ENCODE measurements at places on chromosomes 1 and 21.
A peak's percentile ranks its signal among the peaks of the same experiment; 100 is the strongest.

DNA sequence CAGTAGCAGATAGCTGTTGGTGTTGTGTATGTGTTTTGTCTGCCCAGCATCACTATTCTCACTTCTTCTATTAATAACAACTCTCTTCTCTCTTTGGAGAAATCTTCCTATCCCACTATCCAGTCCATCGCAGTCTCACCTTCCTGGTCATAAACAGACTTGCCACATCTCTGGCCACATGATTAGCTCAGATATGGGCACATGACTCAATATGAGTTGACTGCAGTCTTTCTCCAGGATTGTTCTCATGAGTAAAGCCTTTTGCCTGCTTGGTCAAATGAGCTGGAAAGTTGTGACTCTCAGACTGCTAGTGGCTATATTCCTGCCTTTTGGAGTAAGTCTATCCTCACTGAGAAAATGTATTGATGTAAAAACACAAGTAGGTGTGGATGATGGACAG, 32.9 kb upstream of the TADA1 start:
- no peak for DNase-seq

DNA sequence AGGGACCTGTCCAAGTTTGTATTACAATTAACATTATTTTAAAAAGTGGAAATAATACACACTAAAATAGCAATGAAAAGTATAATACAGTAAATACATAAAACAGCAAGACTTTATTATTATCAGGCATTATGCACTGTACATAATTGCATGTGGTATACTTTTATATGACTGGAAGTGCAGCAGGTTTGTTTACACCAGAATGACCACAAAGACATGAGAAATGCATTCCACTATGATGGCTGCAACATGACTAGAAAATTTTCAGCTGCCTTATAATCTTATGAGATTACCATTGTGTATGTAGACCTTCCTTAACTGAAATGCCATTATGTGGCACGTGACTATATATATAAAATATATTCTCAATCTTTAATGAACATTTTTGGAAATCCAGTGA, 1699.6 kb downstream of the KCNT2 start:
- DNase-seq, result no peak

DNA sequence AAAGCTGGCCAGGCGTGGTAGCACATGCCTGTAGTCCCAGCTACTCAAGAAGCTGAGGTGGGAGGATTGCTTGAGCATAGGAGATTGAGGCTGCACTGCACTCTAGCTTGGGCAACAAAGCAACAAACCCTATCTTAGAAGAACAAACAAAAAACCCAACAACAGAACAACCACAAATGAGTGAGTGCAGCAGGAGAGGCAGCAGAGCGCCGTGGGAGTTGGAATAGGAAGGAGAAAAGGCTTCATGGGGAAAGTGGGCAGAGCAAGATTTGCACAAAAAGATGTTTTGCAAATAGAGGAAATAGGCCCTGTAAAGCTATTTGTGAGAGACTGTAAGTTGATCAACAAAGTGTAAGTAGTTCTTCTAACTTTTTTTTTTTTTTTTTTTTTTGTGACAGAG, 19.6 kb downstream of the SMAP2 start:
- DNase-seq, result no peak

- DNase-seq, result no peak
Observed at GRCh38 chr21:29144736-29145353, 14.4 kb downstream of the MAP3K7CL start.

DNA sequence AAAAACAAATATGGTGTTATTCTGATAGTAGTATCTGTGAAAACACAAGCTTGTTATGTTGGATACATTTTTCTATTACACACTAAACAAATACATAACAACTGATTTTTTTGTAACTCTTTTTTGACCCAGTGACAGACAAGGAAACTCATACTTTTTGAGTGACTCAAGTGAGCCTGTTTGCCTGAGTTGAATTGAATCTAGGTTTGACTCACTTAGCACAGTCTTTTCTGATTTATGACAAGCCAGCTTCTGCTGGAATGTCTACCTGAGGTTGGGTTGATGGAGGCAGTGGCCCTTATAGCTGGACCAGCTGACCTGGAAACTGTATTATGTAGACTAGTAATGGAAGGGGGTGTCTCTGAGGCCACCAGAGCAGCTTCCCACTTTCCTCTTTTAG, 4.2 kb upstream of the CLCA4 start:
- no peak for DNase-seq

GRCh38 chr1:168081373-168082007, 55.2 kb downstream of the GPR161 start:
- DNase-seq, result no peak

- peak; percentile 67 for DNase-seq
Observed at GRCh38 chr1:17168091-17168876, 36.6 kb upstream of the PADI1 start.

GRCh38 chr1:71028981-71029380, 18.6 kb downstream of the PTGER3 start:
- no peak for DNase-seq

DNA sequence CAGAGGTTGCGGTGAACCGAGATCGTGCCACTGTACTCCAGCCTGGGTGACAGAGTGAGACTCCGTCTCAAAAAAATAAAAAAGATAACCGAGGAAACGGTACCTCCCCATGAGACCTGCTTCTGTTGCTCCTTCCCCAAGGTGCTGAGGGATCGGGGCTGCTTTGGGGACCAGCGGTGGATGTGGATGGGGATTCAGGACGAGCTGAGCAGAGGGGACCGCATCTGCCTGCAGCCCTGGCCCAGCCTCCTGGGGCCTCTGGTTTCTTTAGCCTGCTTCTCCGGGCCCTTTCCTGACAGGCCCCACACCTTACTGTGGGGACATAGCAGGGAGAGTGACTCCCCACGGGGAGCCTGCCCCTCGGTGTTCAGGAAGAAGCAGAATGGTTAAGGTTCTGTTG, 17.1 kb downstream of the SLC66A1 start:
- no peak for DNase-seq

GRCh38 chr1:234528074-234528865, 49.3 kb upstream of the TARBP1 start:
- no peak for DNase-seq

DNA sequence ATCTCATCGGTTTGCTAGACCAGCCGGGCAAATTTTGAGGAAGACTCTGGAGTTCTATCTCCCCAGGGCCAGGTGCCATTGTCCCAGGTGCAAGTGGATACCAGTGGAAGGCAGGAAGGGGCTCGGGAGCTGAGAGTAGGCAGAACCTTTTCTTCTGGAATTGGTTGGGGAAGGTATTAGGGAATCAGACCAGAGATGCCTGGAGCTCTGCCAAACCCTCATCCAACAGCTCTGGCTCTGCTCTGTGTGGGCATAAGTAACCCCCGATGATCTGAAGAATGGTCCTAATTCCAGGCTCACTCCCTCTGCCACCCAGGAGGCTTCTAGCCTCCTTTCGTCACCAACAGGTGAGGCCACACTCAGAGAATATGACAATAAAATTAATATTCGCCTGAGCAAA, 69.9 kb downstream of the PGBD5 start:
- DNase-seq, result no peak

DNA sequence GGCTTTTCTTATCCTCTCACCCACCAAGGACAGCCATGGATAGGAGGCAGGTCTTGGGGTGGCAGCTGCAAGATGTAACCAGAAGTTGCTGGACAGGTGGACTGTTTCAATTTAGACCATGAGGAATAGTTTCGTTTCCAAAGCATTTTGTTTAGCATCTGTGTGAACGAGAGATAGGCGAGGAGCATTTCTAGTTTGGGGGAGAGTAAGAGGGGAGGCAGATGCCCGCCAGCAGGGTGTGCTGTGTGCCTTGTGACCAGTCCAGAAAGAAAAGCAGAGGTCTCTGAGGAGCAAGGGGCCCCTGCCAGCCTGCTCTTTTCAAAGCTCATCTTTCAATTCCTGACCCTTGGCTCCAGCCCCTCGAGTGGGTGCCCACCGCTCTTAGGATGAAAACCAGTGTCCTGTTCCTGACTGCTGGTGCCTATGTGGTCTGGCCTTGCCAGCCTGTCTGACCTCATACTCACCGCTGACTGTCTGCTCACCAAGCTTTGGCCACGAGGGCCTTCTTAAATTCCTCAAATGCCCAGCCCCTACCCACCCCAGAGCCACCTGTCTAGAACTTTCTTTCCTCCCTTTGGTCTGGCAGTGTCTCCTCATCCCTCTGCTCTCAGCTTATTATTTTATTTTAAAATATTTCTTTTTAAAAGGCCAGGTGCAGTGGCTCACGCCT, 8.5 kb downstream of the SERINC2 start:
- no peak for DNase-seq

DNA sequence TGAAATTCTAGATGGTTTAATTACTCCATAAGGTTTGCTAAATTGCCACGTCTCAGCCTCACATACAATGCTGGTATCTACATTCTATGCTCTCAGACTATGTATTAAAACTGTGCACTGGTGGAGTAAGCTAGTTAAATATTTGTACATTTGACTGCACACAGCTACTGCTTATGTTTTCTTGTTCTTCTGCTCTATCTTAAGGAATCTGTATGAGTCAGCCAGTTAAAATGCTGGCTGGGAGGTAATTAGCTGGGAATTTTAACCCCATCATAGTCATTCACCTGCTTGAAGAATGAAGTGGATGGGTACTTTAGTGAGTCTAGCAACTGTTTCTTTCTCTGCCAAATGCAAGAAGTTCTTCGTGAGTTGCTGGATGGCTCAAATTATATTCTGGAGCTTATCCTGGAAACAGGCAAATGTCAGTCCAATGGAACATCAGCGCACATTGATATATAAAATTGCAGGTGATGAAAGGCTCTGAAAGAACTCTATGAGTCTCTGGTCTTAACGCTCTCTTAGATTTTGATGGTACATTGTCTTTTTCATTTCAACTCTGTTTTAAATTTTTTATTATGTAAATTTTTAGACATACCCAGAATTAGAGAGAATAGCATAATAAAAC, 83.4 kb downstream of the BACH1 start:
- DNase-seq, result no peak

DNA sequence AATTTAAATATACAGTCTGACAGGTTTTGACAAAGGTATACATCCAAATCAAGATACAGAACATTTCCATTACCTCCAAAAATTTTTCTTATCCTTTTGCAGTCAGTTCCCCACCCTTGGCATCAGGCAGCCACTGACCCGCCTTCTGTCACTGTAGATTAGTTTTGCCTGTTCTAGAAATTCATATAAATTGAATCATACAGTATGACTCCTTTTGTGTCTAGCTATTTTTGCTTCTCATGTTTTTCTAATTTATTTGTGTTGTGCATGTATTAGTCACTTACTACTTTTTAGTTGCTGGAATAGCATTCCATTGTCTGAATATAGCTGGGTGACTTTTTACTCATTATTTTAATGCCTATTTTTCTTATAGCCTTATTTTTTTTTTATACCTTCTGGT, 3.8 kb downstream of the UTP25 start:
- no peak for DNase-seq

DNA sequence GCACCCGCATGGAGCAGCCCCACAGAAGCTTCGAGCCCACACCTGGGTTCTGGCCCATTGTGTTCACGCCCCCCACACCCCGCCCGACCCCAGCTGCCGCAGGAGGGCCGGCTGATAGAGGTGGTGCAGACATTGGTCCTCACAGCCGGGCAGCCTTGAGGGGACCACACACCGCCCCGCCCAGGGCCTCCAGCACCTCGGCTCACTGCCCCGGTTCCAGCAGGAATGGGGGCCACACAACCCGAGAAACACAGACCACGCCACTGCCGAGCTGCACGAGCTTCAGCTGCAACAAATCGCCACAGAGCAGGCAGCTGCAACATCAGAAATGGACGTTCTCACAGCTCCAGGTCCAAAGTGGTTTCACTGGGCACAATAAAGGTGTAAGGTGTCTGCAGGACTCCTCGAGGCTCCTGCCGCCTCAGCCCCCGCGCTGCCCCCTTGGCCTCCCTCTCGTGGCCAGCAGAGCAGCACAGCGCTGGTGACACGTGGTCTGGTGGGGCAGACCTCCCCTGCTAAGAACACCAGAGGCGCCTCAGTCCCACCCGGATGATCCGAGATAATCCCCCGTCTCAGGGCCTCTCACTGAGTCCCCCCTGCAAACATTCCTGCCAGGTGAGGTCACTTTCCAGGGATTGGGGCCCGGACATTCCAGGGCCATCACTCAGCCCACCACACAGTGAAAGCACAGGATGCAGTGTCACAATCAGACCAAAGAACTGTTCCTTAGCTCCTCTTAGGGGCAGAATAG, 62.3 kb upstream of the ADARB1 start:
- DNase-seq, result no peak

DNA sequence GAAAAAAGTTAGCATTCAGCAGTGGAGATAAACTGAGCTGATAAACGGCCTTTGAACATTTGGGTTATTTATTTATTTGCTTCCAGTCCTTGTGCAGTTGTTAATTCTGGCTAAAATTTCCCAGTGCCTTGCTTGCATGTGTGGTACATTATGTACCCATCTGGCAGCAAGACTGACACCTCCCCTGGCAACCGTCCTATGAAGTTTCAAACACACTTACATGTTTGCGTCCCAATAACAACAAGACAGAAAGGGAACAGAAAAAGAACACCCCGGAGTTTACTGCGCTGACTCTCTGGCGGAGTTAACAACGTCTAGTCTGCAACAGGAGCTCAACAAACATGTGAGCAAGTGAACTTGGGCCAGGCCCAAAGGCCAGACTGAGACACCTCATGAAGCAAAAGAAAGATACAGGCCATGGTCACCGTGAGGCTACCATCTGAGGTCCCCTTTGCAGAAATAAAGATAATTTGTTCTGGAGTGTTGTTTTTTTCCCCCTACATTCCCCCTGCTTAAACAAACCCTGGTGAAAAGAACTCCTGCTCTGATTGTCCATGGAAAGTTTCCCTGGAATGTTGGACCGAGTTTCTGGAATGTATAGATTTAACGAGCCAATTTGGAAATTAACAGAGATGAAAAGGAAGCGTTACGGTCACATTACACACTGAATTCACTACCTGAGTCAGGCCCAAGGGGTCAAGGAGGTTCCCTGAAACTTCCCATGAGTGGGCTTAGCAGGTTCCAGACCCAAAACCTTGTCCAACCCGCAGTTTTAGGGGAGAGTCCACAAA, 33.4 kb downstream of the TRABD2B start:
- DNase-seq, result no peak

DNA sequence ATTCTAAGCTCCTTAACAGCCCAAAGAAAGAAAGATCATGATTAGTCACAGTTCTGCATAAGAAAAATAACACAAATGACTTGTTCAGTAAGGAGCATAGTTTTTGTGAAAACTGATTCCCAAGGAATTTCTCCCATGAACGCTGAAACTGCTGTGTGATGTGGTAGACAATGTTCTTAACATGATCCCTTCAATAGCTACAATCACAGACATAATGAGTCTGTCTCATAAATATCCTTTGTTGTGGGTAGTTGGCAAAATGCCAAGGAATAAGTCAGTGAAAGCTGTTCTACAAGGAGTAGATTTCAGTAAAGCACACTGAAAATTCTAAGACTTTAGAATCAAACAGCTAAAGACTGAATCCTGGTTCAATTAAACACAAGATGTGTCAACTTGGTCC, 404.8 kb downstream of the HLX start:
- DNase-seq, result no peak

- DNase-seq, result no peak
Observed at GRCh38 chr1:244302876-244303609, 148.7 kb downstream of the ADSS2 start.

Data from smooth muscle cell of the brain vasculature (primary cell).